SJCRH30 (cell line): ENCODE measurements at places on chromosomes 1 and 21. TPM values are rescaled to one million over a fixed set of nuclear protein-coding genes. Genes with fewer than 3 reads are reported as not detected.
A peak's percentile ranks its signal among the peaks of the same experiment; 100 is the strongest.

The RSPO1 gene
- total RNA-seq, result not detected in 2 replicates

The PSRC1 gene
- total RNA-seq, result 67.5 and 73.2 TPM in 2 replicates

The GSTM5 gene
- 0.02 TPM in 1 of 2 replicates, not detected in the other for total RNA-seq

The IGFN1 gene
- total RNA-seq, result not detected in 2 replicates

The GPR52 gene
- total RNA-seq, result 0.76 and 2.0 TPM in 2 replicates

DNA sequence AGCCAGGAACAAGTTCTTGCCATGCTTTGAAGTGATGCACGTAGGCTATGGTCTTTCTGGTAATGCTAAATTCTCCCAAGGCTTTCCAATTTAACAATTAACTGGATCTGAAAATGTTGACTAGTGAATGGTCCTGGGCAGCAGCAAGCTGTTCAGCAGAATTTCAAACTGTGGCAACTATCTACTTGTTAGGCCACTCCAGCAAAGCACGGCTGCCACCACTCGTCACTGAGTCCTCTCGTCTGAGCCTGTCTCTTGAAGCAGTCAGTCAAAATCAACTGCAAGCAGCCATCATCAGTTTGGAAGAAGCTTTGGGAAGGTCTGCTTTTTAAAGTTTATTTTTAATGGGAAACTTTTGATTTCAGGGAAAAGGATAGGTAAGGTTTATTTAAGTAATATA lies 6.1 kb downstream of the FLVCR1 start:
- no peak for DNase-seq

GRCh38 chr21:43884012-43884860 lies 19.2 kb downstream of the AGPAT3 start:
- DNase-seq, result no peak

GRCh38 chr1:179823693-179824092 lies 53.9 kb downstream of the TOR1AIP2 start:
- no peak for DNase-seq

DNA sequence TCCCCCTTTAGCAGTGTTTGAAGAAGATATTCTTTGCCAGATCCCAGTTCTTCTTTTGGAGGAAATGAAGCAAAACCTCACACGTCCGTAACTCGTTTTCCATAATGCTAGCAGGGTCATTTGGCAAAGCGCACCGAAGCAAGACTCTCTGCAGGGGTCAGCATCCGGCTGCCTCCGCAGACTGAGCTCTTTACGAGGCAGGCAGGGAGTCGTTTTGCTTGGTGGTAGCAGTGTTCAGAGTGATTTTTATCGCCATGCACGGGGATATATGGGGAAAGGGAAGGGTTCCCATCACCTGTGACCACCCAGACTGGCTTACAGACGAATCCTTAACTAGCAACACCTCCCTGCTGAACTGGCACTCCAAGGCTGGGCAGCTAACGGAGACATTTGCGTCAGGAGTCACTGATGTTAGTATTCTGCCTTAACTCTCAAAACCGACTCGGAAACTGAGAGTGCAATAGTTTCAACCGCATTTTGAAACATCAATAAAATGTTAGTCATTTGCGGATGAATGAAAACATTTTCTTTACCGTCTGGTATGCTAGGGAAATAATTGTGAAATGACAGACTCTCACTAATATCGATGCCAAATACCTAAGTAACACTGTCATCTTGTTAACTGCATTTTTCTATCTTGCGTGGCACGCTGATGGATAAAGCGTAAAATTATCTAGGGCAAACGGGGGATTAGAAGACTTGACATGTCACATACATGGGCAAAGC lies 2.2 kb upstream of the NEGR1 start:
- peak; percentile 70 for DNase-seq
